ENCODE measurements at places on chromosomes 16 and 17. TPM values are rescaled to one million over a fixed set of nuclear protein-coding genes. Genes with fewer than 3 reads are reported as not detected.

GRCh38 chr17:57278740-57279387 lies 22.5 kb downstream of the MSI2 start:
- peaks cover 6% of the 10 kb centered on the region for H3K36me3 ChIP-seq
- no peak overlapping the region for H3K4me3 ChIP-seq
- no peaks in the 10 kb centered on the region for H3K27me3 ChIP-seq
- no peak for DNase-seq
- no peak overlapping the region for H3K27ac ChIP-seq

- peak; percentile 28 for DNase-seq
- peak overlapping the region; percentile 27 for H3K27ac ChIP-seq
- H3K4me1 ChIP-seq: peaks cover 74% of the 10 kb centered on the region
- H3K4me3 ChIP-seq: peak overlapping the region; percentile 62
Observed at GRCh38 chr17:80673152-80673920, 128.7 kb downstream of the RPTOR start.

DNA sequence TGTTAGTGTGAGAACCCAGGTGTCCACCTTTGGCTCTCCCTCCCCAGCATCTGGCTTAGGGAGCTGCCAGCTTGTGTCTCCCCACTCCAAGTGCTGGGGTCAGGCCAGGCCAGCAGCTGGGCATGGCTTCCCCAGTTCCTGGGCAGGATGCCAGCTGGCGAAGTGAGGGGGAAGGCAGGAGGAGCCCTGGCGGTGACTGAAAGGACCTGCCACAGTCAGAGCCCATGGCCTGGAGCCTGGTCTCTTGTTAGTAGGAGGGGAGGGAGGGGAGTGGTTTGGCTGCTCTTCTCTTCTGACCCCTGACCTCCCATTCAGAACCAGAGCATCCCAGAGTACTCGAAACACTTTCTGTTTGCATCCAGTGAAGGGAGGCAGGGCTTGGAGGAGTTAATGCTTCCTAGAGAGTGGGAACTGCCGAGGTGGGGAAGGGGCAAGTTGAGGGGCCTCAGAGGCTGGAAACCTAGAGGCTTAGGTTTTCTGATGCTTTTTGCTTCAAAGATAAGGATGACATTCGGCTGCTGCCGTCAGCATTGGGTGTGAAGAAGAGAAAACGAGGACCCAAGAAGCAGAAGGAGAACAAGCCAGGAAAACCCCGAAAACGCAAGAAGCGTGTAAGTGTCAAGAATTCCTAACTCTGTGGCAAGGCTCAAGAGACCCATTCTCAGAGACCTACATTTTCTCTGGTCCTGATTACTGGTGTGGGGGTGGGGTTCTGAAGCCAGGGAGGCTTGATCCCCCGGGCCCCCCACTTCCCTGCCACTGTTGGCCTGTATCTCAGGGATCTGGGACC lies 772 bp downstream of the CHD3 start:
- peaks cover 18% of the 10 kb centered on the region for H3K36me3 ChIP-seq
- H3K27me3 ChIP-seq: no peaks in the 10 kb centered on the region
- peak; percentile 52 for DNase-seq
- H3K27ac ChIP-seq: no peak overlapping the region

NTN1 gene
- total RNA-seq: 1.5 TPM

TMEM114 gene
- total RNA-seq: not detected

ALOX12B gene
- 4.1 TPM for total RNA-seq

Measured in activated T-cell treated with anti-CD3 and anti-CD28 coated beads, Interleukin-2, amount 50 U/mL, for 72 hours (primary cell).